AG09309 (cell line): ENCODE measurements at places on chromosomes 3 and 15.
A peak's percentile ranks its signal among the peaks of the same experiment; 100 is the strongest.

GRCh38 chr3:15284121-15284889, 48.1 kb downstream of the SH3BP5 start:
- no peak for DNase-seq

DNA sequence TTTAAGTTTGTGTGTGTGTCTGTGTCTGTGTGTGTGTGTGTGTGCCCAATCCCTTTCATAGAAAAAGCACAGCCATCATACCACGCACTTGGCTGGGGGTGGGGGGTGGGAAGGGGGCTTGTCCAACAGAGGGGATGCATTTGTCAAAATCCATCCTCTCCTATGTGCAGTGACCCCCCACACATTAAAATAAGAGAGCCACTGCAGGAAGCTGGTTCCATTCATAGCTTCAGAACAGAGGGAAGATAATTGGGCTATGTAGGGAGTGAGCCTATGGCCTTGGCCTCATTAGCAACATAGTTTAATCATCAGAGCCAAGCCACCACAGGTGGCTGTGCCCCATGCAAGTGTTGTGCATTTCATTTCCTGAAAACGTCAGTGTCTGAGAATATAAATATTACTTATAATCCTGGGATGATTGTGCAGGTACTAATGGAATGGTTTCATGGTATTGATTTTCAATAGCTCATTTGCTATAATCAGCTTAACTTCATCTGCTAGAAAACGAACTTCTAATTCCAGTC, 330.8 kb downstream of the CNTN6 start:
- DNase-seq, result no peak

DNA sequence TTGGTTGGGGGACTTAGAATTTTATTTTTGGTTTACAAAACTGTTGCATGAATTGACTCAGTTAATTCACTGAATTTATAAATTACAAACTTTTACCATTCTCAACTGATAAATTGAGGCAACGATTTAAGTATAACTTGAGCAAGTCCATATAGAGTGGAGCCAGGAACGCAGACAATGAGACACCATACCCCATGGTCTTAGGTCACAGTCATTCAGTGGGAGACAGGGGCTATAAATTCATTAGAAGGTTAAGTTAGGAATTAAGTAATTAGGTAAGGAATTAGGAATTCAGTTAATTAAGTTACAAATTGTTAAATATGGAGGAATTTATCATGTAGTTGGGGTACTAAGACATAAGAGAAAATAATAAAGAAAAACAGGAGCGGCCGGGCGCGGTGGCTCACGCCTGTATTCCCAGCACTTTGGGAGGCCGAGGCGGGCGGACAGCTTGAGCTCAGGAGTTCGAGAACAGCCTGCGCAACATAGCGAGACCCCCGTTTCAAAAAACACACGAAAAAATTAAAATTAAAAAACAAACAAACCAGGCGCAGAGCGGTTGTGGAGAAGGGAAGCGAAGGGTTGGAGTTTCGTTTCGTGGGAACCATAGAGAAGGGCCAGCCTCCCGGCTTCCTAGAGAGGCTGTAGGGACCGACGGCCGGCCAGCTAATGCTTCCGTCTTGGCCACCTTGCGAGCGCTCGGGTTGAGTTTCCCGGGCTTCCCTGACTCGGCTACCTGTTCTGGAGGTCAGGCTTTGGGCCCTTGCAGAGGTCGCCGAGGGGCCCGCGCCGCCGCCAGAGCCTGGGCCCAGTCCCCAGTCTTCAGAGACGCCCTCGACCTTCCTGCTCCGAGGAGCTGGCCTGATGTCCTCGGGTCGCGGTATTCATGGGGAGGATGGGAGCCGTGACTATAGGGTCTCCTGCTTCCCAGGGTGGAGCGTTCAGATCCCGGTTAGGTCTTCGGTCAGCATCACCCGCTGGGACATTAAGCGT, at the start of gene ZNF619:
TSS of gene ZNF619 (plus strand) at position 645 of the 993 bp plus-strand sequence. CDS start 858 bp downstream, outside the sequence.
- peak; percentile 25 for DNase-seq

GRCh38 chr3:53812434-53812833, 33.8 kb downstream of the CHDH start:
- no peak for DNase-seq

DNA sequence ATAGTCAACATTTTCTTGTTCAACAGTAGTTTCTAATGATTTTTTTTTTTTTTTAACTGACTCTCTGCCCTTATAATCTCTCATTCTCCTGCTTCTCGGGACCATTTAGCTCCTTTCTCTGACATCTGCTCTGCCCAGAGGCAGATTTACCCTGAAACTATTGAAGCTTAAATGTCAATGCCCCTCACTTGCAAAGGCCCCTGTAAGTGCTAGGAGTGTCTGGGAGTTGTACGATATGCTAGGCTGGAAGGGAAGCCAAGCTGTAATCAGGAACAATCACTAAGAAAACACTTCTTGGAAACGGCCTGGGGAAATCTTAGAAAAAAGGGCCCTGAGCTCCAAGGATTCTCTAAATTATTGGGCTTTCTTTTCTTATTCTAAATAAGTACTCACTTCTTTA, 5.8 kb upstream of the PLOD2 start:
- no peak for DNase-seq

GRCh38 chr3:194584866-194585265, 48.4 kb downstream of the TMEM44 start:
- DNase-seq, result no peak

- DNase-seq, result no peak
Measured at GRCh38 chr3:80643421-80643820, 875.6 kb upstream of the ROBO1 start.

DNA sequence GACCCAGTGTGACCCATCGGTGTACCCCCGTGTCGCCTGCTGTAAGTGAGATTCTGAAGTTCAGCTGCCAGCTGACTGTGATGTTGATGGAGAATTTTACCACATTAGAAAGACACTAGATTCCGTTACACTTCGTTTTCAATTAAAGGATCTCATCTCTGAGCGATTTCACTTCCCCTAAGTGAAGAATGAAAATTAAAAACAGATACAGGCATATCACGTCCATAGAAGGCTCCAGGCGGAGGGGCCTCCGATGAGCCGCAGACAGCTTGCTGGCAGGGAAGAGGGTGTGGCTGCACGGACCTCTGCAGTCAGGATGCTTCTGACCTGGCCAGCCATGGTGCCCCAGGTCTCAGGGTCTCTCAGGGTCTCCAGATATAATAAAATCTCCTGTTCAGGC, 6.6 kb upstream of the CPN2 start:
- DNase-seq, result no peak

DNA sequence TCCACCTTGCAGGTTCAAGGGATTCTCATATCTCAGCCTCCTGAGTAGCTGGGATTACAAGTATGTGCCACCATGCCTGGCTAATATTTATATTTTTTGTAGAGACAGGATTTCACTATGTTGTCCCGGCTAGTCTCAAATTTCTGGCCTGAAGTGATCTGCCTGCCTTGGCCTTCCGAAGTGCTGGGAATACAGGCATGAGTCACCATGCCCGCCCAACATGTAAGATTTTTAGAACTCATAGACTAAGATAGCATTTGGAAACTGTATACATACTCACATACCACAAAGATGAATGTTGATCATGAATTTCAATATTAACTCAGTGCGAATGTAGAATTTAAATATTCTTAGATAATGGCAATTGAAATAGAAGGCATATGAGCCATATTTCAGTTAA, 718.9 kb downstream of the NLGN1 start:
- no peak for DNase-seq

DNA sequence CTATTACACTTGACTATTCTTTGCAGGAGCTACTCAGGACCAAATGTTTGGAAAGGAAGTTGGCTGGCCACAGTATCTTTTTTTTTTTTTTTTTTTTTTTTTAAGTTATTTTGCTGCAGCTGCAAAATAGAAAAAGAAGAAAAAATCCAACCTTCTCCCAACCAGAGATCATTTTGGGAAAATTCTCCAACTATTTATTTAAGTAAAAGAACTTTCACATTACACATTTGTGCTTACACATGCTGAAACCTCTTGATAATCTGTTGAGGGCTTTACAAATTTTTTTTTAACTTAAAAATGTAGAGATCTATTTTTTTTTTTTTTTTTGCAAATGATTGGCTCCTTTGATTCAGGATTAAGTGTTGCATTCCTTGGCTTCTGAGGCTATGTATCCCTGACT, 148.0 kb downstream of the POLR2M start:
- no peak for DNase-seq

DNA sequence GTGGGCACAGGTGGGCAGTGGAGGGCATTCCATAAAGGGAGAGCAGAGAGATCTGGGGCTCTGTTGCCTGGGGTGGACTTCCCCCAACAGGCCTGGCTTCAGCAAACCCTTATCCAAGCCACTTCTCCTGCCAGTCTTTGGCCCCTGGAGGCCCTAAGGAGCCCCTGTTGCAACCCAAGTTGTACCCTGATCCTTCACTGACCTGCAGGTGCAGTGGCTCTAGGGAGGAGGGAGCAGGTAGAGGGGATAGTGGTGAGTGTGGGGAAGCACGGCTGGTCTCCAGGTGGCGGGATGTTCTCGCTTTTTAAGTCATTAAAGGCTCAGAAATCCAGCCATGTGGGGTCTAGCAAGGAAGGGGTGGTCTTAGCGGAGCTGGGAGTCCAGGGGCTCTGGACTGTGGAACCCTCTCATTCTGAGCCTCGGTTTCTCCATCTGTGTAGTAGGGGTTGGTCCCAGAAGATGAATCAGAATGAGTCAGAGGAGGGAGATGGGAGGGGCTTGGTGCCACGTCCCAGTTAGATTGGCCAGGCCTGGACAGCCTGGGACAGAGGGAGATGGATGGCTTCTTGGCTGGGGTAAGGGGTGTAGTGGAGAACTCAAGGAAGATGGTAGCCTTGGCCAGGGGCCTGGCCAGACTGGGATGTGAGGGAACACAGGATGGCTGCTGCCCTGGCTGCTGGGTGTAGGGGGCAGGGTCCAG, 2.6 kb downstream of the ZBTB47 start:
- DNase-seq, result no peak

- DNase-seq, result no peak
Measured at GRCh38 chr15:77186594-77187011, 115.7 kb upstream of the TSPAN3 start.

- DNase-seq, result no peak
Measured at GRCh38 chr3:156252656-156253055, 132.3 kb downstream of the KCNAB1 start.

GRCh38 chr3:172087602-172088580, 48.5 kb downstream of the FNDC3B start:
- DNase-seq, result no peak

DNA sequence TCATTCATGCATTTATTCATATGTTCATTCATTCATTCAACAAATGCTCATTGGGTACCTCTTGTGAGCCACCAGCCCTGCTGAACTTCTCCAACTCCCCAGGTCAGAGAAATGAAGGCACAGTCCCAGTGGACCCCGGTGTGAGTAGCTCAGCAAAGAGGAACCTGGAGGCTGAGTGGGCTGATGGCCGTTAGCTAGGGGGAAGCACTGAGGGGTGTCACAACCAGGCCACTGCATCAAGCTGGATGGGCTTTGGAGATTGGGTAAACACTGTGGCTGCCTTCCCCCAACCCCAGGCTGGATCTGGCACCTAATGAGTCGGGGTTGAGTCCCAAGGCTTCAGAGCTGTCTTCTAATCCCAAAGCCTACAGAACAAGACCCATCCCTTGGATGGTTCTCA, 12.1 kb upstream of the ALAS1 start:
- no peak for DNase-seq

- no peak for DNase-seq
Measured at GRCh38 chr3:61299343-61300005, 48.2 kb upstream of the FHIT start.

DNA sequence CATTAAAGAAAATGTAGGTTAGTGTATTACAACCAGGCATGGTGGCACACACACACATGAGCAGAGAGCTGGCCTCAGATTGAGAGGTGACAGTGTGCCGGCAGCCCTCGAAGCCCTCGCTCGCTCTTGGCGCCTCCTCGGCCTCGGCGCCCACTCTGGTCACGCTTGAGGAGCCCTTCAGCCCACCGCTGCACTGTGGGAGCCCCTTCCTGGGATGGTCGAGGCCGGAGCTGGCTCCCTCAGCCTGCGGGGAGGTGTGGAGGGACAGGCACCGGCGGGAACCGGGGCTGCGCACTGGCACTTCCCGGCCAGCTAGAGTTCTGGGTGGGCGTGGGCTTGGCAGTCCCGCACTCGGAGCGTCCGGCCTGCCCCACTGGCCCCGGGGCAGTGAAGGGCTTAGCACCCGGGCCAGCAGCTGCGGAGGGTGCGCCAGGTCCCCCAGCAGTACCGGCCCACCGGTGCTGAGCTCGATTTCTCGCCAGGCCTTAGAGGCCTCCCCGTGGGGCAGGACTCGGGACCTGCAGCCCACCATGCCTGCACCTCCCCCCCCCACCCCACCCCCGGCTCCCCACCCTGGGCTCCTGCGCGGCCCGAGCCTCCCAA, 80.4 kb upstream of the TMEM158 start:
- DNase-seq, result no peak

DNA sequence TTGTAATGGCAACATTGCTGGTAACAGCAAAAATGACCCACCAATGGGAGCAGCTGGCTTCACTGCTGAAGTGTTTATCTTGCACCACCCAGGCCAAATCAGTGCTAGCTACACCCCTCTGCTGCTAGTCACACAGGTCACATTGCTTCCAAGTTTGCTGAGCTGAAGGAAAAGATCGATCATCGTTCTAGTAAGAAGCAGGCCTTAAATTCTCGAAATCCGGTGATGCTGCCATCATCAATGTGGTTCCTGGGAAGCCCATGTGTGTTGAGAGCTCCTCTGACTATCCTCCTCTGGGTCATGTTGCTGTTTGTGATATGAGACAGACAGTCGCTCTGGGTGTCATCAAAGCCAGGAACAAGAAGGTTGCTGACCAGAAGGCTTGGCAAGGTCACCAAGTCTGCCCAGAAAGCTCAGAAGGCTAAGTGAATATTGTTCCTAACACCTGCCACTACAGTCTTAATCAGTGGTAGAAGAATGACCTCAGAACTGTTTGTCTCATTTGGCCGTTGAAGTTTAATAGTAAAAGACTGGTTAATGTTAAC, 21.2 kb downstream of the TM4SF4 start:
- no peak for DNase-seq

DNA sequence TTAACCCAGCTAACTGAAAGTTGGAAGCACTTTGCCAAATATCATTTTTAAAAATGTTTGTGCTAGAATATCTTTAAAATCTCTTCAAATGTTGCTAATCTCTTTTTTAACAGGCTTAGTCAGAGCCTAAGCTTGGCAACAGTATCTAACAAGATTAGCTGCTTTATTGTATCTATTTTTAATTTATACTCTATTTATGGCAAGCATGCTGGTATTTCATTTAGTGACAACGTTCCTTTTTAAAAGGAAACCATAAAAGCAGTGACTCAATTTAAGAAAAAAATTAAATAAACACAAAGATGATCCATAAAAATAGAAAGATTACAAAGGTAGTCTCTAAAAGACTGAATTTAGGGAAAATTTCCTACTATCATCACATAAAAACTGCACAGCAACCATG, 40.5 kb downstream of the SLC12A6 start:
- peak; percentile 33 for DNase-seq
